ENCODE measurements at places on chromosomes 6 and 20.
A peak's percentile ranks its signal among the peaks of the same experiment; 100 is the strongest.

DNA sequence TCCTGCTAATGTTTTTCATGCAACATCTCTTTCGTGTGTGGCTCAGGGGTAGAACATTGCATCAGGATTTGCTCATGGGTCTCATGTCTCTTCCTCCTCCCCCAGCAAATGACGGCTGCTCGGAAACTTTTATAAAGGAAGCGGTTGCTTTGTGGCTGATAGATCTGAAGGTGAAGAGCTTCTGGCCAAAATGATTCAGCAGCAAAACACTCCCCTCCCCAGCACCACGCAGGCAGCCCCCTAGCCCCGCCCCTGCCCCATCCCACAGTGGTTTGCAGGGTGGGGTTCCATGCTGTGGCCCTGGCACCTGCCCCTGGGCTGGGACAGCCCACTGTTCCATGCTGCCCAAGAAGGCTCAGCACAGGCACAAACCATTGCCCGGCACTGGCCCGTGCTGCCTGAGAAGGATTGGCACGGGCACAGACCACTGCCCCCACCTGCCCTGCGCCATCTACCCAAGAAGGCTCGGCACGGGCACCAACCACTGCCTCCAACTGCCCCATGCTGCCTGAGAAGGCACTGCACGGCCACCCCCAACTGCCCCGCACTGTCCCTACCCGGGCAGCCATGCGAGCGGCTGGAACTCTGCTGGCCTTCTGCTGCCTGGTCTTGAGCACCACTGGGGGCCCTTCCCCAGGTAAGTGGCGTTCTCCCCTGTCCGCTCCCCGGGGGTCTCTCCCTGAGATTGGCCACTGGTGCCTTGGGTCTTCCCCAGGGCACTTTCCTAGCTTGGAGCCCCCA lies at the start of gene CST7:
TSS of gene CST7 (plus strand) at position 331 of the 741 bp plus-strand sequence. CDS start at position 568, 237 bp downstream.
- peak; percentile 89 for DNase-seq

- DNase-seq = no peak
Observed at GRCh38 chr20:57124800-57125517, 141.5 kb downstream of the BMP7 start.

DNA sequence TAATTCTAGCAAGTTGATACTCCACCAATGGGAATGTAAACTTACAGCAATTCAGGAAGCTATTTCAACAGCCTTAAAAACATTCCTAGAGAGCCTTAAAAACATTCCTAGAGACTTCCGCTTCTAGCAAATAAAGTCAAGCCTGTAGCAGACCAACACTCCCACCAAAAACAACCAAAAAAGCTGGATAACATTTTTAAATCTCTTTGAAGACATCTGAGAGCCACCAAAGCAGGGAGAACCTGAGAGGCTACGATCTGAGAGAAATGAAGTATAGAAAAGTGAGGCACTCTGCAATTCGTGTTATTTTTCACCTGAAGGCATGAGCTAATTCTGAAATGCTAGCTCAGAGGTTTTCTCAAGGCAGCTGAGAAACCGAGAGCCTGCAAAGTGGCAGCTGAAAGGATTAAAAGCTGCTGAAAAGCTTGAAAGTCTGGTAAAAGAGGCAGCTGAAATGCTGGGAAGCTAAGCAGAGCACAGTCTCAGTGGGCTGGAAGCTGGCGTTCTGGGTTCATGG lies 20.9 kb downstream of the GPR63 start:
- DNase-seq = no peak

DNA sequence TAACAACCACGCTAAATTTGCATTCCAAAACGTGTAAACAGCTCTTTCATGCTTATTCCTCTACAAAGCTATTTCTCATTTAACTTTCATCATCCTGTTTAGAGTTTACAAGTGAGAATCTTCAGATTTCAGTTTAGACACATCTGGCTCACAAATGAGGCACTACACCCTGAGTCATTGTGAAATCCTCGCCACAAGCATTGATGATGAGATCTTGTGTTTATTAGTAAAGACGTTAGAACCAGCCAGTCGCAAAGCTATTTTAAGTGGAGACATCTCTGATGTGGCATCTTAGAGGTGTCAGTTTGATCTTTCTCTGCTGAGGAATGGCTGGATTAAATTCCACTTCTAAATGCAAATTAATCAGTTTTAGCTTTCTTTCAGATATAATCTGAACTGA lies 8.3 kb upstream of the ISM1 start:
- no peak for DNase-seq

DNA sequence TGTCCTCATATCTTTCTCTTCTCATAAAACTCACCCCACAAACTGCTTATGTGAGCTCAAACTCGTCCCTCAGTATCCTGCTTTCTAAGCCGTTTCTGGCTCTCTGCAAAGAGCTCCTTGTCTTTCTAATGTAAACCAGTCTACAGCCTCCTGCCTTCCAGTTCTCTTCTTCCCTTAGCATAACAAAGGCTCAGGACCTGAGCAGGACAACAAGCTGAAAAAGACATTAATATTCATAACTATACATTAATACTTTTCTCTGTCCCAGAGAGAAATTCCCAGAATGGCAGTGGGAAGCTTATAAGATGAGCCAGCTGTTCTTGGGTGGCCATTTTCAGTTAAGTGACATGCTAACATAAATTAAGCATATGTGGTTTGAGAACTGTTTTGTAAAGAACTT lies 207.0 kb upstream of the TCF21 start:
- no peak for DNase-seq

DNA sequence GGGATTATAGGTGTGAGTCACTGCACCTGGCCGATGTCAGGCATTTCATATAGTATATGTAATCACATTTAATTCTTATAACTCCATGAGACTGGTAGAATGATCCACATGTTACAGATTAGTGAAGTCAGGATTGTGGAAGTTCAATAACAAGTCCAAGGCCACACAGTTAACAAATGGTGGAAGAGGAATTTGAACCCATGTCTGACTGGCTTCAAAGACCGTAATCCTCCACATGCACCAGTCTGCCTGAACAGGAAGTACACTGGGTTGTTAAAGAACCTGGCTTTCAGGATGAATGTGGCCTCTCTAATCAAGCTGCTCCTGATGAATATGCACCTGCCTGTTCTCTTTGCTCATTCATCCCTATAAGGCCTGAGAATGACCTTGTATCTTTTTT lies 122.0 kb upstream of the HDAC2 start:
- DNase-seq = no peak

DNA sequence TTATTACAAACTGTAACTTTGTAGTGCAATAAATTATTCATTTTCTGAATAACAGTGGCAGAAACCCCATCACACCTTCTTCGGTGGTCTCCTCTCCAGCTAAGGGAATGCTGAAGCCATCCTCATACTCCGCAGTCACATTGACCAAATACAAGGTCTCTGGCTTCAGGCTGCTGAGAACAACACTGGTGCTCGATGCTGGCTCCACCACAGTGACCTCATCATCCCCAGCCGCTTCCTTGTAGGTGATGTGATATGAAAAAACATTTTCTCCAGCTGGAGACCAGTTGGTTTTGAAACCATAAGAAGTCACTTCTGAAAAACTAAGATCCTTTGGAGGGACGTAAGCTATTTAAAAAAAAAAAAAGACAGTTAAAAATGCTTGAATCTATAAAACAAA lies 25.0 kb downstream of the COL12A1 start:
- DNase-seq = no peak

- no peak for DNase-seq
Observed at GRCh38 chr6:40406175-40406574, 181.0 kb downstream of the LRFN2 start.

DNA sequence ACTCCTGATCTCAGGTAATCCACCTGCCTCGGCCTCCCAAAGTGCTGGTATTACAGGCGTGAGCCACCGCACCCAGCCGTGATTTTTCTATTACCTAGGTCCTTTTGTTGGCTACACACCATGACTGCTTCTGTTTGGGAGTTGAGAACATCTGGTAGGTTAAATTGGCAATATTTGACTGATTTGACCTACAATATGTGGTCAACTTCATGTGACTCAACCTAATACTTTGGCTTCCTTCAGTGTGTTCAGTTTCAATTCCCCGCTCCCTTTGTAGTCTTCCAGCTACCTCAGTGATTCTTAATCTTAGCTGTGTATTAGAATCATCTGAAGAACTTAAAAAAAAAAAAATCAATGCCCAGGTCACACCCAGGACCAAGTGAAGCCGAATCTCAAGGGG lies 47.4 kb downstream of the MYB start:
- DNase-seq = no peak

- DNase-seq = no peak
Observed at GRCh38 chr20:48626938-48627736, 200.7 kb downstream of the PREX1 start.

- no peak for DNase-seq
Observed at GRCh38 chr6:138518054-138518453, 18.8 kb upstream of the NHSL1 start.

DNA sequence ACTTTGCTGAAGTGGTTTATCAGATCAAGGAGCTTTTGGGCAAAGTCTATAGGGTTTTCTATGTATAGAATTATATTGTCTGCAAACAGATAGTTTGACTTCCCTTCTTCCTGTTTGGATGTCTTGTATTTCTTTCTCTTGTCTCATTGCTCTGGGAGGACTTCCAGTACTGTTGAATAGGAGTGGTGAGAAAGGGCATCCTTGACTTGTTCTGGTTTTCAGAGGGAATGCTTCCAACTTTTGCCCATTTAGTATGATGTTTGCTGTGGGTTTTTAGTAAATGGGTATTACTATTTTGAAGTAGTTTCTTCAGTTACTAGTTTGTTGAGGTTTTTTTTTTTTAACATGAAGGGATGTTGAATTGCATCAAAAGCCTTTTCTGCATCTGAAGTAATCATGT lies 36.1 kb downstream of the KCNS1 start:
- no peak for DNase-seq

DNA sequence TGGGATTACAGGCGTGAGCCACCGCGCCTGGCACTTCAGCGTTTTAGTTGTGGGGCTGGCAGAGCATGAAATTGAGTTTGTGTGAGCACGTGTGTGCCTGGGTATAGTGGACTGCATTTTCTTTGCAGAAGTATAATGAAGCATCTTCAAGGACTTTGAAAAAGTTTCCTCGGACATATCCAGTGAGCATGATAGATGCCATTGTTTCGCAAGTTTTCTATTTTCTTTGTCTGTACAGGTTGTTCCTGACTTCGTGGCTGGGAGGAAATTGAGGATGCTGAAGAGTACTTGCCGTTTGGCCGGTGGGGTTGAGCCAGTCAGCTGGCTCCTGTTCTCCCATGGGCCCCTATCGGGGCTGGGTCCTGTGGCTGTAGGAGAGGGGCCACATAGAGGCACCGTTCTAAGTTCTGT lies 55.9 kb downstream of the RREB1 start:
- DNase-seq = no peak

- no peak for DNase-seq
Observed at GRCh38 chr6:154602296-154602695, 91.8 kb upstream of the CNKSR3 start.

- no peak for DNase-seq
Observed at GRCh38 chr20:53769041-53769440, 175.4 kb upstream of the ZNF217 start.

DNA sequence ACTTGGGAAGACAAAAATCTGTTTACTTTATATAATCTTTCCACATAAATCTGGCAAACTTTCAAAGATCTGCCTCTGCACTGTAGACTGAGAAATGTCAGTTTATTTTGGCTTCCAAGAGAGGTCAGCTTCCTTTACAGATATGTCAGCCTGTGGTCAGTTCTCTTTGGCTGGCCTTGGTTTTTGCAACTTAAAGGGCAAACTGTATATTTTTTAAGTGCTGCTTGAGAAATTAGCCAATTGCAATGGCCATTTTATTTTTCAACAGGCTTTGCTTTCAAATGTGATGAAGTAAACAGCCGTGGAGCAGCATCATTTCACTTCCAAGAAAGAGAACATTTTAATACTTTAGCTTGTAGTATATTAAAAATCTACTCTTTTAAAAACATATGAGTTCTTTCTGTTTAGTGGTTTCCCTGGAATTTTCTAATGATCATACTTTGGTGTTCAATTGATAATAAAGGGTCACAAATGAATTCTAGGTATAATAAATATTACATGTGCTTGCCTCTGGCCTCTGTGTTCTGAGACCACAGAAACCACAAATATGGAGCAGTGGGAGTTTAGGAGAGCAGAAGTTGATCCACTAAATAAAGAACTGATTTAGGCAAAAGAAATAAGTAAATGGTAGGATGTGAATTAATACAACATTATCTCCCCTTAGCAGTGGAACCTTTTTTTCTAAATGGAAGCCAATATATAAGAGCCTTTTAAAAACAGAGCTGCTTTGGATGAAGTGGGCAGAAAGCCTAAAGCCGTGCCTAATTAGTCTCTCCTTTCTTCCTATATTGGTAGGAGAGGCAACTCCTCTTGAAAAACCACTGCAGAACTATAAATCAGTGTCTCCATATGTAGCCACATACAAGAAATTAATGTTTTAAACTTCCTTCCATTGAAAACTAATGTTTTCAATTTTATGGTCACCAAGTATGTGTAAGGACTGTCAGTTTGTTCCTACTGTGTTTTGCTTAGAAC lies 16.2 kb downstream of the ADGRB3 start:
- DNase-seq = no peak

GRCh38 chr6:71406865-71407860 lies 118.6 kb downstream of the OGFRL1 start:
- no peak for DNase-seq

DNA sequence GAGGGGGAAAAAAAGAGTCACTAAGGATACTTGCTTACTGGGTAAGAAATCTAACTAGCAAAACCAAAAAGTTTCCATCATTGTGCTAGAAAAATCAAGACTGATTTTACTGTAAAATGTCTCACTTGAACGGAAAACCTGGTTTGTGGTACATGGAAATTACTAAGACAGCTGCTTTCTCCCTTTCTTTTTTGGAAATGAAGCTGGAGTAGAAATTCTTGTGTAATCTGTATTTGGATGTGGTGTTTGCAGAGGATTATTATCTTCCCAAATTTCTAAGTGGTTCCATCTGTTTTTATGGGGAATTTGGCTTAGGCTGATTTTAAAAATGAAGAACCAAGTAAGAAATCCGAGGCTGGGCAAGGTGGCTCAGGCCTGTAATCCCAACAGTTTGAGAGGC lies 20.4 kb downstream of the EPB41L2 start:
- DNase-seq = no peak

- DNase-seq = no peak
Observed at GRCh38 chr20:41044409-41045062, 15.9 kb downstream of the TOP1 start.

GRCh38 chr20:1909097-1909496 lies 13.9 kb downstream of the SIRPA start:
- no peak for DNase-seq

- DNase-seq = peak; percentile 66
Observed at GRCh38 chr6:70884074-70884983, 72.5 kb downstream of the B3GAT2 start.

DNA sequence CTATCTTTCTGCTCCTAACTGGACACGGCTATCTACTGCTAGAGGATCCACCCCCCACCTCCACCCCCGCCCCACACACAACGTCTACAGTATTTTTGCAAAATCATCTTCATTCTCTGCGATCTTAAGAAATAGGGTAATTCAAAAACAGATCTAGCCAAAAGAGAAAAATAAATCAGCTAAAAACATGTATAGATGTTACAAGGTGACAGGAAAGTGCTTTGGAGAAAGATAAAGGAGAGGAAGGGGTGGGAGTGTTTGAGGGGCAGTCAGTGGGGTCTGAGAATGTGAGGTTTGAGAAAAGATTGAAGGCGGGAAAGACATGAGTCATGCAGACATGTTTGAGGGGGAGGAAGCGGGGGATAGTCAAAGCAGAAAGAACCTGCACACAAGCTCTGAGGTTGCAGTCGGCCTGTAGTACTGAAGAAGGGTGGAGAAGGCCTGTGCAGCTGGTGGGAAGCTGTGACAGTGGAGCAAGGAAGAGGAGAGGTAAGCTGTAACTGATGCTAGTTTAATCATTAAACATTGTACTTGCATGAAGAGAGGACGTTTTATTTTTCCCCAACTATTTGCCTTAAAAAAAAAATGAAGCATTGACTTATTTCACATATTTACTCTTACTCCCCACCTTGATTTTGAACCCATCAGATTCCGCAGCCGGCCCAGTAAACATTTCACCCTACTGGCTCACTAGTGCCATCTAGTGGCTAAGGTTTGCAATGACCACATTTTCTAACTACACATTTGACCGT lies 332.6 kb downstream of the ADGRB3 start:
- DNase-seq = peak; percentile 57

All from CD4-positive, alpha-beta T cell treated with Interleukin-17A for 1 hour (primary cell).